Pulmonary artery endothelial cell (primary cell): ENCODE measurements at places on chromosomes 3 and 15. TPM values are rescaled to one million over a fixed set of nuclear protein-coding genes. Genes with fewer than 3 reads are reported as not detected.

The GRAMD1C gene
- 19.0 and 20.2 TPM in 2 replicates for total RNA-seq

The FSD2 gene
- total RNA-seq, result not detected in 2 replicates

The ITIH1 gene
- not detected in 2 replicates for total RNA-seq

GRCh38 chr3:170044271-170044670 lies 6.5 kb downstream of the GPR160 start:
- DNase-seq, result no peak
